ENCODE measurements at places on chromosomes 7 and 10.

- DNase-seq = no peak
These were observed 5.5 kb upstream of the FAM131B start for GRCh38 chr7:143367972-143368371.

DNA sequence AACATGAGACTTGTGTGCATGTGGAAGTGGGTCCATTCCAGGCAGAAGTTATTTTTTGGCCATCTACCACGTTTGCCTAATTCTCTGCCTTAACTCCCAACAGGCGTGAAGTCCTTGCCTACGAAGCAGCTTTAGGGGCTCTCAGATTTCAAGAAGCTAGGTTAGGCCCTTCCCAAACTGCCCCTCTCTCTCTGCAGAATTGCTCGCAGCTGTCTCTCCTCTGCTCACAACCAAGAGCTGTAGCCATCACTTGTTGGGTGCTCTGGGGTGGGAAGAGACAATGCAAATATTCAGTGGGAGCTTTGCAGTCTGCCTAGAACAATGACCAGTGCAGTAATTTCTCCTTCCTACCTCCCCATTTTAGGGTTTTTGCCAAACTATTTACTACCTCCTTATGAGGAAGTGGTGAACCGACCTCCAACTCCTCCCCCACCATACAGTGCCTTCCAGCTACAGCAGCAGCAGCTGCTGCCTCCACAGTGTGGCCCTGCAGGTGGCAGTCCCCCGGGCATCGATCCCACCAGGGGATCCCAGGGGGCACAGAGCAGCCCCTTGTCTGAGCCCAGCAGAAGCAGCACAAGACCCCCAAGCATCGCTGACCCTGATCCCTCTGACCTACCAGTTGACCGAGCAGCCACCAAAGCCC, 24.9 kb downstream of the CYP17A1 start:
- peak; percentile 90 for DNase-seq

GRCh38 chr10:97184971-97185325, 811 bp downstream of the SLIT1 start:
- DNase-seq = no peak

DNA sequence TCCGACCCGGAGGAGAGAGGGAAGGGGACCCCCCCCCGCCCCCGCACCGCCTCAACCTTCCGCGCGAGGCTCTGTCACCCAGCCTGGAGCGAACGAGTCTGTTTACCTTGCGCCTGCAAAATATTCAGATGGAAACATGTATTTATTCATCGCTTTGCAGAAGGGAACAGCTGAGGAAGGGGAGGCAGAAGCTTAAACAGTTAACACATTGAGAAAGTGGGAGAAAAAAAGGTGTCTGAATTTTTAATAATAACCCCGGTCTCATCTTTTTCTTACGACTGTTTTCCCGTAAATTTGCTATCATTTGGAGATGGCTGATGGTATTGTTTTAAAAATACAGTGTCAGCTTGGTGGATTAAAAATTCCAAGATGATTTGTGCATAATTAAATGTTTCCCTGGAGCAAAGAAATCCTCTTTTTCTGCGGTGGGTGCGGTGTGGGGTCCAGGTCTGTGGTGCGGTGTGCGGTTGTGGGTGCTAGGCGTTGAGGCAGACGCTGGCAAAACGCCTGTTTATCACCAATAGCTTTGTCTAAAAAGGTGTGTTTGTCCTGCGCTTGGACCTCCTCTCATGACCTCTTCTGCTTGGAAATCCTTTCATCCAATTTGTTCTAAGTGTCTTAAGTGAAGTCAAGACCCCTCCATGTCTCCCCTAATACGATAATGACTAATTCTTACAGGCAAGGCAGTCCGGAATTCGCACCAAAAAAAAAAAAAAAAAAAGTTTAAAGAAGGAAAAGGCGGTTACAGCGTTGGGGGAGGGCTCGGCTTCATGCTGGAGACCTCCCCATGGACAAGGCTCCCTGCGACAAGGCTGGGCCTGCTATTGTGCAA, 1.6 kb downstream of the UNCX start:
- no peak for DNase-seq

DNA sequence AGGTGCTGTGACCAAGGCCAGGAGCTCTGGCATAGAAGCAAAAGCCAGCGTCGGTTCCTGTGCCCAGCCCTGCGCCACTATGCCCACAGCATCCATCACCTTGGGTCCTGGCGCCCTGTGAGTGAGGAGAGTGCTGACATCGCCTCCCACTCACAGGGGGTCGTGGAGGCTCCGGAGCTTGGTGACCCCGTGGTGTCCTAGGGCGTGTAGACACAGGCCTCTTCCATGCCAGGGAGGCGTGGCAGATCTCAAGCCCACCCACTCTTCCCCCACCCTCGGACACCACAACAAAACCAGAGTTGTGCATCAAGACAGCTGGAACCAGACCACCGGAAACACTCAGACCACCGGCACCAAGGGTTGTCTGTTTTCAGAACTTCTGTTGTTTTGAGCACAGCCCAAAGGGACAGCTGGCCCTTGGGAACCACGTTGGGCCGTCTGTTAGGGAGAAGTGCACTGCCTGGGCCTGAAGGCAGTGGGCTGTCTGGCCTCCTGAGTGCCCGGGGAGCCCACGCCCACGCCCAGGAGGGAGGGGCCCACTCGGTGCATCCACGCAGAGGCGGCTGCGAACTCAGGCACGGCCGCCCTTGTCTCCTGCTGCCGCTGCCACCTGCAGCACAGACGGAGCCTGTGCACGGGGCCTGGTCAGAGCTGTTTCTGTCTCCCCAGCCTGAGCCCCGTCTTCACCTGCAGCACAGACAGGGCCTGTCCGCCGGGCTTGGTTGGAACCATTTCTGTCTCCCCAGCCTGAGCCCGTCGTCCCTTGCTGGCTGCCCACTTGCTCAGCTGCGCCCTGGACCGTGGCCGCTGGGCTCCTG, 106.3 kb downstream of the INPP5A start:
- DNase-seq = no peak

GRCh38 chr7:70071766-70072165, 473.5 kb downstream of the AUTS2 start:
- no peak for DNase-seq

DNA sequence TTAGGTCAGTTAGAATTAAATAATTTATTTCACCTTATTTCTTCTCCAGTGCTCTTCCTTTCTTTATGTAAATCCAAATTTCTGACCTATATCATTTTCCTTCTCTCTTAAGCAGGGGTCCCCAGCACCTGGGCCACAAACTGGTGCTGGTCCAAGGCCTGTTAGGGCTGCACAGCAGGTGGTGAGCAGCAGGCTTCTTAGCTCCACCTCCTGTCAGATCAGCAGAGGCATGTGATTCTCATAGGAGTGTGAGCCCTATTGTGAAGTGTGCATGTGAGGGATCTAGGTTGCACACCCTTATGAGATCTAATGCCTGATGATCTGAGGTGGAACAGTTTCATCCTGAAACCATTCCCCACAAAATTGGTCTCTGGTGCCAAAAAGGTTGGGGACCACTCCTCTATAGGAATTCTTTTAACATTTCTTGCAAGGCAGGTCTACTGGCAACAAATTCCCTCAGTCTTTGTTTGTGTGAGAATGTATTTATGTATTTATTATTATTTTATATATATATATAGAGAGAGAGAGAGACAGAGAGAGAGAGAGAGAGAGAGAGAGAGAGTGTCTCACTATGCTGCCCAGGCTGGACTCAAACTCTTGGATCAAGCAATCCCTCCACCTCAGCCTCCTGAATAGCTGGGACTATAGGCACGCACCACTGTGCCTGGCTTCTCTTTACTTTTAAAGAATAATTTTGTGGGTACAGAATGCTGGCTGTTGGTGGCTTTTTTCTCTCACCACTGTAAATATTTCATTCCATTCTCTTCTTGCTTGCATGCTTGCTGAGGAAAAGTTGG, 4.3 kb upstream of the ABCC2 start:
- DNase-seq = no peak

GRCh38 chr10:62545160-62546066, 171.2 kb downstream of the ZNF365 start:
- no peak for DNase-seq

GRCh38 chr7:84224505-84224904, 29.9 kb upstream of the SEMA3A start:
- DNase-seq = no peak

GRCh38 chr10:7027913-7028808, 382.7 kb downstream of the SFMBT2 start:
- DNase-seq = no peak

DNA sequence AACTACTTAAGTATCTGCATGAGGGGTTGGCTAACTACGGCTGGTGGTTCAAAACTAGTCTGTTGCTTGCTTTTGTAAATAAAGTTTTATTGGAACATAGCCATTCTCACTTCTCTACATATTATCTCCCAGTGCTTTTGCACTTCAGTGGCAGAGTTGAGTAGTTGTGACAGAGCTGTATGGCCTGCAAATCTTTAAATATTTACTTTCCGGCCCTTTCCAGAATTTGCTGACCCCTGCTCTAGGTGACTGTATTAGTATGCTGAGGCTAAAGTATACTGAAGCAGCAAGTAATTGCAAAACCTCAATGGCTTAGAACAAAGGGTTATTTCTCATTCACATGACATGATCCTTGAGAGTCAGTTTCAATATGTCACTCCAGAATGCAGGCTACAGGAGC, 78.3 kb downstream of the OTUD1 start:
- no peak for DNase-seq

- no peak for DNase-seq
These were observed 603 bp downstream of the PAPOLB start for GRCh38 chr7:4861227-4861626.

GRCh38 chr10:60044971-60045370, 138.6 kb upstream of the CCDC6 start:
- DNase-seq = no peak

- no peak for DNase-seq
These were observed 15.7 kb upstream of the RELN start for GRCh38 chr7:104005197-104005596.

DNA sequence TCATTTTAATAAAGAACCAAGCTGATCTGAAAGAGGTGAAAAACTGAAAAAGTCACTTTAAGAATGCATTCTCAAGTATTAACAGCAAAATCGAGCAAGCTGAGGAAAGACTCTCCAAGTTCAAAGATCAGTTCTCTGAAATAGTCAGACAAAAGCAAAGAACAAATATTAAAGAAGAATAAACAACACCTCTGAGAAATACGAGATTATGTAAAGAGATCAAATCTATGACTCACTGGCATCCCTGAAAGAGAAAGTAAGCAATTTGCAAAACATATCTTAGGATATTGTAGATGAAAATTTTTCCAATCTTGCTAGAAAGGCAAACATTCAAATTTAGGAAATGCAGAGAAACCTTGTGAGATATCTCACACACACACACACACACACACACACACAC, 138.4 kb upstream of the HGF start:
- DNase-seq = no peak

- DNase-seq = no peak
These were observed 524.8 kb downstream of the GRM8 start for GRCh38 chr7:126727930-126728391.

- DNase-seq = no peak
These were observed 40.3 kb downstream of the PPIF start for GRCh38 chr10:79387466-79387973.

GRCh38 chr10:13402021-13402420, 53.9 kb upstream of the SEPHS1 start:
- no peak for DNase-seq

DNA sequence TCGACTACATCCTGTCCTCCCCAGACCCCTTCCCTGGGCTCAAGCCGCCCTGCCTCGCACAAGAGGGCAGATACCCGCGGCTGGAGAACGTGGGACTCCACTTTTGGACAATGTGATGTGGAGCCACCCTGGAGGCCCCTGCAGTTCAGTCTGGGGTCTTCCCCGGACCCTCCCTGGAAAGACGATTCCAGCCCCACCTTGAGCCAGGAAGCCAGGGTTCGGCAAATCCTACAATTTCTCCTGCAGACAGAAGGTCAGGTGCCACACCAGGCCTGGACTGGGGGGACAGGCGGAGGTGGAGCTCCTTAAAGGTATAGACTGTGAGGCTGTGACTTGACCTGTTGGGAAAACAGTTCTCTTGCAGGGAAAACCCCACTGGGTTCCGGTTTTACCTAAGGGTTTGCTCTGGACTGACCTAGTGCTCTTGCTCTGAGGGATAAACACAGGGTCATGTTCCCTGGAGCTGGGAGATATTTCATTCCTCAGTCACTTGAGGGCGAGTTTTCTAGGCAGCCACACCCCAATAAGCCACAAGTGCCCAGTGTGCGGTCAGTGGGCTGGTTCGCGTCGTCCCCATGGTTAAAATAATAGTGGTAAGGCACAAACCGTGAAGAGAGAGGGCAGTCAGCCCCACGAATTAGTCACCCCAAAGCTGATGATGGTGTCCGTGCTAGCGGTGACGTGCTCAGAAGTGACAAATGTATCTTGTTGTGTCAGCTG, 1.6 kb downstream of the FOXL3 start:
- no peak for DNase-seq

DNA sequence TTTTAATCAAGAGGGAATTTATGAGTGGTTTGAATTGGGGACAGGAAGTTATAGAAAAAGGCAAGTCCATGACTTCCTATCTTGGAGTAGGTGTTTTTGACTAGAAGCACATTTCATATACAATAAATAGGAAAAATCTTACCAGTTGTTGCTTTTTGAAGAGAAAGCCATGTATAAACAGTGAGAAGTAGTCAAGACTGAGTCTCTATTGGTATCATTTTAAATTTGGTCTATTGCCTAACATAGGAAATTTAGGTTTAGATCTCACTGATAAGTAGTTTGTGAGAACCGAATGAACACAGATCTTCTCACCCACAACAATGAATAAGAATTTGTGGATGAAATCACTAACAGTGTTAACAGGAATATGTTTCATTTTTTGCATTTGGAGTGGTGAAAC, 387.2 kb downstream of the BBS9 start:
- no peak for DNase-seq

DNA sequence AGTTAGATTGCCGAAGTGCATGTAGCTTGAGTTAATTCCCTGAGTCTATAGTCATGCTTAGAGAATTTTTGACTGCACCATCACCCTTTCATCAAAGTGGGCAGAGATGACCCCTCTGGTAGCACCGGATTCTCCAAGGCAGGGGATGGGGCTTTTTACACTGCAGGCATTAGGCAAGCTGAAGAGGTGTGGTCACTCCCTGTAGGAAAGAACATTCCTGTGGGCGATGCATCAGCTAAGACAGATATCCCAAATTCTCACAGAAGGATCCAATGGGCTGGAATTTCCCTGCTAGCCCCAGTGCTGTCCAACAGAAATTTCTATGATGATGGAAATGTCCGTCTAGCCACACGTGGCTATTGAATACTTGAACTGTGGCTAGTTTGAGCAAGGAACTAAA, 118.2 kb downstream of the ADAM12 start:
- DNase-seq = no peak

DNA sequence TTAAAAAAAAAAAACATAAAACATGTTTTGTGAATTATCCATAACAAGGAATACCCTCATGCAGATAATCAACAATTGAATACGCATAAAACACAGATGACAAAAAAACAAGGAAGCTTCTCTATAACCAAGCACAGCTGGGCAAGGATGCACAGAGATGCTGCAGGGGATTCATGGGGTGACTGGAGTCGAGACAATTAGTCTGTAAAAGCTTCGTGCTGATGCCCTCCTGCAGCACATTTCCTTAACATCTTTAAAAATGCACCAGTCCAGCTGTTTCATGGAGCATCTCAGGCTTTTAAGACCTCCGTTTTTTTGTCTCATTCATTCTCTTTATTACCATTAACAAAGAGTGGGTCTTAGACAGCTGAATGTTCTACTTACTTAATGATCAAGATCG, 794.0 kb upstream of the C7orf33 start:
- no peak for DNase-seq

- DNase-seq = no peak
These were observed 57.2 kb upstream of the TMEM196 start for GRCh38 chr7:19830604-19831003.

Data from GF-D8 (cell line).